ENCODE measurements at places on chromosomes 3 and 15.
A peak's percentile ranks its signal among the peaks of the same experiment; 100 is the strongest.

GRCh38 chr3:99430348-99431134 lies 207.9 kb upstream of the COL8A1 start:
- H3K27me3 ChIP-seq: no peaks in the 10 kb centered on the region
- H3K4me1 ChIP-seq: no peaks in the 10 kb centered on the region
- H3K36me3 ChIP-seq: no peaks in the 10 kb centered on the region
- H3K27ac ChIP-seq: no peak overlapping the region
- no peak overlapping the region for H3K4me3 ChIP-seq

DNA sequence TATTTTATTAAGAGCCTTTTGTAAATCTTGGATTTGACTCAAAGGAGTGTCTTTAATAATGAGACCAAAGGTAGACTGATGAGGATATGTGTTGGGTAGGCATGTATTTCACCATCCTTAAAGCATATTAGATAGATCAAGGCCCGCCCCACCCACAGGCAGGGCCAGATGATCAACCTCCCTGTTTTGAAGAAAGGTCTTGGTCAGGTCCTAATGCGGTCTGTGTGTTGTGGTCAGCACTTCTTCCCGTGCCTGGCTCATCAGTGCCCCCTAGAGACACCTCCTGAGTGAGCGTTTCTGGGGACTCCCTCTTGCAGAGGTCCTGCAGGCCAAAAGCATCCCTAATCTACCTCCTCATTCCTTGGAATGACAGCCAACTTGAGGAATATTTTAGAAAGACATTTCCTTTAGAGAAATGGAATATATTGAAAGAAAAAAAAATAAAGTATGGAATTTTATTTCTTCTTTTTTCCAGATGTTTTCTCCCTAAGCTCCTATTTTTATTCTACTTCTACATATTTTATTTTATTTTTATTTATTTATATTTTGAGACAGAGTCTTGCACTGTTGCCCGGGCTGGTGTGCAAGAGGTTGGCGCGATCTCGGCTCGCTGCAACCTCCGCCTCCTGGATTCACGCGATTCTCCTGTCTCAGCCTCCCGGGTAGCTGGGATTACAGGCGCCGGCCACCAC lies 6.0 kb downstream of the TM4SF4 start:
- no peaks in the 10 kb centered on the region for H3K36me3 ChIP-seq
- H3K4me1 ChIP-seq: no peaks in the 10 kb centered on the region
- H3K27ac ChIP-seq: no peak overlapping the region
- peak; percentile 72 for DNase-seq
- H3K4me3 ChIP-seq: no peak overlapping the region

GRCh38 chr3:130971208-130971607 lies 55.4 kb downstream of the ASTE1 start:
- no peak for DNase-seq
- H3K27me3 ChIP-seq: no peaks in the 10 kb centered on the region

GRCh38 chr3:128550113-128550440 lies 57.1 kb upstream of the GATA2 start:
- no peak overlapping the region for H3K4me3 ChIP-seq
- peaks cover 52% of the 10 kb centered on the region for H3K4me1 ChIP-seq
- no peaks in the 10 kb centered on the region for H3K36me3 ChIP-seq

DNA sequence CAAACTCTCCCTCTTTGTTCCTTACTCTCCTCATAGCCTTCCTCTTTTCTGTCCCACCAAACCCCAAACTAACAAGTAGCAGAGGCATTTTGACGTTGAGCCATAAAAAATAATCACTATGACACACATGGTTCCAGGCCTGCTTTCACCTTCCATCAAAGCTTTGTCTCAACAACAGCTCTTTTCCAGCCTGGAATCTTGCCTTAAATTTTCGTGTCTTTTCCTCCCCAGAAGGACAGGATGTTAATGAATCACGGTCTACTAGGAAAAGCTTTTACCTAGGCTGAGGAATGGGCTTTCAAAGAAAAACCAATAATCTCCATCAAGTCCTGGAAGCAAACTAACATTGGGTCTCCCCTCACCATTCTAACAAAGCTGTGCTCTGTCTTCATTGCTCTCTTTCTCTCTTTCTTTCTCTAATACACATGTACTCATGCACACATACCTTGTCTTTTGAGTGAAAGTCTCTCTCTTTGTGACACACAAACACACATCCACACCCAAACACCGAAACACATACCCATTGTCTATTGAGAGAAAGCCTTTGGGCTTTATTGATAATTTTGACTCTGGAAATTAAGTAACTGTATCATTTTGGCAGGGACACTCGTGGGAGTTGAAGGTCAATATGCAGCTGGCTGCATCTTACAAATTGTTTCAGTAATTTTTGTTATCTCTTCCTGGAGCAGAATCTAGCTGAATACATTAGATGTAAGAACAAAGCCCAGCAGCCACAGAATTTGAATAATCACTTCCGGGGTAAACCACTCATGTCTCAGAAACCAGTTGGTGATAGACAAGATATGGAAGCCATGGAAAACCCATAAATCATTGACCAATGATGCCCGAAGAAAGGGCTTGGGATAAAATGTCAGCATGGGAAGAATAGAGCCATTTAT lies 107.4 kb upstream of the SLC4A7 start:
- H3K36me3 ChIP-seq: no peaks in the 10 kb centered on the region
- H3K4me3 ChIP-seq: no peak overlapping the region
- no peaks in the 10 kb centered on the region for H3K4me1 ChIP-seq

GRCh38 chr3:107369791-107370190 lies 7.4 kb upstream of the CCDC54 start:
- H3K4me3 ChIP-seq: no peak overlapping the region
- H3K36me3 ChIP-seq: no peaks in the 10 kb centered on the region
- H3K27me3 ChIP-seq: no peaks in the 10 kb centered on the region
- H3K4me1 ChIP-seq: peaks cover 4% of the 10 kb centered on the region
- H3K27ac ChIP-seq: no peak overlapping the region

Measured in K562 (cell line).